ENCODE measurements at places on chromosomes 7 and 10. TPM values are rescaled to one million over a fixed set of nuclear protein-coding genes. Genes with fewer than 3 reads are reported as not detected.

The TMEM140 gene
- total RNA-seq: 4.0 TPM

The FOXI2 gene
- total RNA-seq: not detected

The PNLIPRP2 gene
- not detected for total RNA-seq

The CDC14C gene
- not detected for total RNA-seq

The TMEM213 gene
- 0.51 TPM for total RNA-seq

The ELAPOR2 gene
- 13.8 TPM for total RNA-seq

The PTER gene
- total RNA-seq: 9.6 TPM

The GPR146 gene
- total RNA-seq: 15.8 TPM

The CFAP69 gene
- total RNA-seq: 8.0 TPM

The IL6 gene
- not detected for total RNA-seq

The ASB10 gene
- 4.9 TPM for total RNA-seq

The DYNC1I1 gene
- 2.6 TPM for total RNA-seq

The CALY gene
- total RNA-seq: not detected

The NOS3 gene
- 7.0 TPM for total RNA-seq

The SLC18A2 gene
- 3.1 TPM for total RNA-seq

The SSBP1 gene
- 111 TPM for total RNA-seq

The SPDYE6 gene
- not detected for total RNA-seq

The NEUROD6 gene
- 0.21 TPM for total RNA-seq

The SH2D4B gene
- total RNA-seq: not detected

The TSPAN12 gene
- 53.9 TPM for total RNA-seq

The GSTO2 gene
- total RNA-seq: 5.1 TPM

The PLAU gene
- total RNA-seq: 37.8 TPM

The CHAT gene
- total RNA-seq: not detected
